Mesenteric fat pad (tissue), 1 donor: ENCODE measurements at places on chromosomes 5 and 9. TPM values are rescaled to one million over a fixed set of nuclear protein-coding genes. Genes with fewer than 3 reads are reported as not detected.

The CRAT gene
- 65.7 TPM for total RNA-seq

The GGTA1 gene
- total RNA-seq = 6.0 TPM

The KCTD16 gene
- total RNA-seq = 0.32 TPM

The PLEKHG4B gene
- not detected for total RNA-seq

The HARS1 gene
- total RNA-seq = 50.7 TPM

The TNFSF15 gene
- total RNA-seq = 0.29 TPM

The DAP gene
- 71.1 TPM for total RNA-seq

The PIP5K1B gene
- 0.74 TPM for total RNA-seq

The IL4 gene
- not detected for total RNA-seq

The FLT4 gene
- 26.8 TPM for total RNA-seq

The UBE2QL1 gene
- total RNA-seq = 0.61 TPM

The ADAMTSL1 gene
- total RNA-seq = 3.4 TPM

The RNF180 gene
- 13.0 TPM for total RNA-seq

The ACTBL2 gene
- not detected for total RNA-seq

The TMEFF1 gene
- 0.42 TPM for total RNA-seq

The FGFR4 gene
- total RNA-seq = 0.42 TPM

The ANKRD31 gene
- total RNA-seq = 0.13 TPM

The MAMDC2 gene
- 3.7 TPM for total RNA-seq

The INSL6 gene
- not detected for total RNA-seq

The NXNL2 gene
- not detected for total RNA-seq

The EQTN gene
- total RNA-seq = not detected

The DBH gene
- not detected for total RNA-seq

The YTHDC2 gene
- total RNA-seq = 25.8 TPM

The DAB2IP gene
- total RNA-seq = 86.1 TPM
